ENCODE measurements at places on chromosomes 4 and X.

GRCh38 chrX:20128670-20129069, 12.0 kb upstream of the MAP7D2 start:
- DNase-seq, result no peak

DNA sequence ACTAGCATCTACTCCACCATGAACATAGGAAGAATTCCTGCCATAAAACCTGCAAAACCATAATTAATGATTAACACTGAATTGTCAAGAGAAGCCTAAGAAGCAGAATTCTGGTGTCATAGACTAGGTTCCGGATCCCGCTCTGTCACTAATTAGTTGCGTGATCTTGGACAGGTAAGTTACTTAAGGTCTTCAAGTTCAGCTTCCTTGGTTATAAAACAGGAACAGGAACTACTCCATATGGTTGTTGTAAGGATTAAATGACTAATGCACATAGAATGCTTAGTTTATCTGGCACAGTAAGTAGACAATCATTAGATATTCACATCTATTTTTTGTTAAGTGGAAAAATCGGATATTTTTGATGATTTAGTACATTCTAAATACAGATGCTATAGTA, 14.3 kb downstream of the G3BP2 start:
- no peak for DNase-seq

GRCh38 chr4:183434264-183434663, 10.2 kb upstream of the CDKN2AIP start:
- DNase-seq, result no peak

- no peak for DNase-seq
These were observed 459.8 kb upstream of the CTSO start for GRCh38 chr4:156413239-156414135.

GRCh38 chr4:122476126-122476525, 19.6 kb upstream of the IL2 start:
- DNase-seq, result no peak

DNA sequence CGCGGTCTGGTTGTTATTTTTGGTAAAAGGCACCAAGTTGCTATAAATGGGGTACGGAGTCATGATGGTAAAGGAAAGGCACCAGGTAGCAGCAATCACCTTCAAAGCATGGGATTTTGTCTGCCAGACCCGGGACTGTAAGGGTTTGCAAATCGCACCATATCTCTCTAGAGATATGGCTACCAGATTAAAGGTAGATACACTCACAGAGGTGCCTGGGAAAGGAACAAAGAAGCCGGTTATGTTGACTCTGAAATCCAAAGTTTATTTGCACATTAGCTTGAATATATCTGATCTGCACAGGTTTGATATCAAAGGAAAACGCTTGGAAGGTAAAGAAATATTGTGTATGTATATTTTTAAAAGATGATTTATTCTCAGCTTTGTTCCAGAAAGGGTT, 4.6 kb downstream of the CCKAR start:
- DNase-seq, result no peak

Measured in thymus (tissue), 14 donors.